NCI-H1105 treated with DMSO at 0.1 percent for 48 hours (cell line): ENCODE measurements at places on chromosomes 12 and 14.

- DNase-seq, result no peak
Measured at GRCh38 chr14:22338381-22338780, 250.6 kb downstream of the DAD1 start.

- no peak for DNase-seq
Measured at GRCh38 chr14:31935391-31935790, 141.7 kb upstream of the ARHGAP5 start.

DNA sequence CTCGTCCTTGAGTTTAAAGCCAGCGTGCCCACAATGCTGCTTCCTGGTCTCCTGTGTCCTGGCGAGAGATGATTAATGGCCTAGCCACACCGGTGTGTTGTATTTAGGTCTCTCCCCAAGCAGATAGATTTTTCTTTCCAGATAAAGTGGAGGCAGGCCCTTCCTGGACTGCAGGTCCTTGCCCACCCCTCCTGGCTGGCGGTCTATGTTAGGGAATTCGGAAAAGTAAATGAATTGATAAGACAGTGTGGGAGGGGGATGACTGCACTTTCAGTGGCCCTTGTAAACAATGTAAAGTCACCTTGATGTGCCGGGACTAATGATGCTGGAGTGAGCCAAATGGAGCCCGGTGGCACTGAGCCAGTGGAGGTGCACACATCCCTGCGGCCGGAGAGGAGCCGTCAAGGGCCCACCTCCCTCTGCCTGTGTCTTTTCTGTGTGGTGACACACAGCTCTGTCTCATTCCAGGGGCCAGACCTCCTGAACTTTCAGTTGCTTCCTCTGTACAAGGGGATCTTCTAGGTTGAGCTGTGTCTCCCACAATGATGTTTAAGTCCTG lies 70.6 kb upstream of the ESRRB start:
- DNase-seq, result no peak

- no peak for DNase-seq
Measured at GRCh38 chr12:91434081-91434480, 251.5 kb upstream of the DCN start.

DNA sequence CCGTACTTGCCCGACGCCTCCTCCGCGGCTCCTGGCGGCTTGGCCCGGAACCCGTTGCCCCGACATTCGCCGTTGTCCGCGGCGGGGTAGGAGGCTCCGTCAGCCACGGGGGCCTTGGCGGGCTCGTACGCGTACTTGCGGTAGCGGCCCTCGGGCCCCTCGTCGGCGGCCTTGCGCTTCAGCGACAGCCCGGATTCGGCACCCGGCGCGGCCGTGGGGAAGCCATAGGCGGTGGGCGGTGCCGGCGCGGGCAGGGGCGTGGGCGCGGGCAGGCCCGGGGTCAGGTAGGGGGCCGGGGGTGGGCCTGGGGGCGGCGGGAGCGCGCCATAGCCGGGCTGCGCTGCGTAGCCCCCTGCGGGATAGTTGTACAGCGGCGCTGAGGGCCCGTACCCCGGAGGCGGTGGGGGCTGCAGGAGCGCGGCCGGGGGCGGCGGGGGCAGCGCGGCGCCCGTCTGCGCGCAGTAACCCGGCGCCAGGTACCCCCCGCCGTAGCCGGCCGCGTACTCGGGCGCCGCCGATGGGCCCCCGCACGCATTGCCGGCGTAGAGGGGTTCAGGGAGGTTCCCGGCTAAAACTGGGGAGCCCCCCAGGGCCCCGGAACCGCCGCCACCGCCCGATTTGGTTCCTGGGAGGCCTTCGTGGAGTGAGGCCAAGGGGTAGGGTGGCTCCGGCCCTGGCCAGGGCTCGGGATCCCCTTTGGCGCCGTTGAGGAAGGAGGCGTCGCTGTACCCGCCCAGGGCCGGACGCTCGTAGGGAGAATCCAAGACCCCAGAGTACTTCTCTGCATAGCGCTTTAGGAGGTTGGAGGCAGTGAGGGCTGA lies 26.9 kb downstream of the FIGNL2 start:
- DNase-seq, result no peak

DNA sequence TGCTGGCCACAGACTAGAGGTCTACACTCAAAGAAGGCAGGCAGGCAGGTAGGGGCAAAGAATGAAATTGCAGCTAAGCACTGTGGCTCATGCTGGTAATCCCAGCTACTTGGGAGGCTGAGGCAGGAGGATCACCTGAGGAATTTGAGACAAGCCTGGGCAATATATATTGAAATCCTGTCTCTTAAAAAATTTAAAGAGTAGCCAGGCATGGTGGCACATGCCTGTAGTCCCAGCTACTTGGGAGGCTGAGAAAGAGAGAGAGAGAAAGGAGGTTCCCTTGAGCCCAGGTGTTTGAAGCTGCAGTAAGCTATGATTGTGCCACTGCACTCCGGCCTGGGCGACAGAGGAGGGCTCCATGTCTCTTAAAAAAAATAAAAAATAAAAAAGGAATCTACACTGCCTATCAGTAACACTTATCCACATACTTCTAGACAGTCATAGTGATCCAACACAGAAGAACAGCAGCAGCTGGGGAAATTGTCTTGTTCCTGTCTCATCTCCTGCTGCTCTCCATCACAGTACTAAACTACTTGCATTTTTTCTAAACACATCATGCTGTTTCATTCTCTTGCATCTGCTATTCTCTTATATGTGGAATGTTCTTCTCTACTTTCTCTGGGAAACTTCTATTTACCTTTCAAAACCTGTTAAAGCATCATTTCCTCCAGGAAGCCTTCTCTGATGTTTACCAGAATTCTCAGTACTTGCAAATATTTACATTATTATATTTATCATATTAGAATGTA lies 57.2 kb downstream of the ATF7 start:
- DNase-seq, result no peak

GRCh38 chr12:89732522-89732921 lies 23.9 kb upstream of the ATP2B1 start:
- no peak for DNase-seq

GRCh38 chr12:124938587-124938986 lies 24.1 kb upstream of the UBC start:
- no peak for DNase-seq

DNA sequence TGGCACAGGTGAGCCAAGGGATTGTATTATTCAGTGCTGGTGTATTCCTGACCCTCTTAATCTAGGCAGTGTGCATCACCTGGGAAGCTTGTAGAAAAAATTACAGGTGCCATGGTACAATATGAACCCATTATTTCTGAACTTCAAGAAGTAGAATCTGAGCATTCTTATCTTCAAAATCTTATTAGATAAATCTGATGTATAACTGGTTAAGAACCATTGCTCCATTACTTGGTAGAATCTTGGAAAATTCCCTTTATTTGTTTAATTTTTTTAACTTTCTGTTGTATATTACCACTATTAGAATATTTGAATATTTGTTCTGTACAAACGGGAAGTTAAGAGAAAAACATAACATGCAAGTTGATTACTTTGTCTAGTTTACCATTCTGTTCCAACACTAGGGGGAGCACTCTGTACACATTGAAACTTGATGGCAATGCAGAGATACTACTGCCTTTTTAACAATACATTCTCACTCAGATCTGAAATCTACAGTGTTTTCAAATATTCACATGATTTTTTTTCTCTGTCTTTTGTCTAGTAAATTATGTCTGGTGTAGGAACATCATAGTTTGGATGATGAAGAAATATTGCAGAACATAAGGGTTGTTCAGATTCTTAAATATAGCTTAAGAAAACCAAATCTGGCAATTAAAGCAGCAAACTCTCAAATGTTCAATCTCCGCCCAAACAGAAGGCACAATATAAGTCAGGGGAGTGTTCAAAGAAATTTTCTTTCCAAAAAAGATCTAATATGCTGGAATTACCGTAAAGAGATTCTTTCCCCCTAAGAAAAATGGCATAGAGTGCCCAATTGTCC lies 196.6 kb downstream of the PCNX1 start:
- DNase-seq, result peak; percentile 51

- DNase-seq, result no peak
Measured at GRCh38 chr12:55063291-55063690, 43.5 kb downstream of the NEUROD4 start.

DNA sequence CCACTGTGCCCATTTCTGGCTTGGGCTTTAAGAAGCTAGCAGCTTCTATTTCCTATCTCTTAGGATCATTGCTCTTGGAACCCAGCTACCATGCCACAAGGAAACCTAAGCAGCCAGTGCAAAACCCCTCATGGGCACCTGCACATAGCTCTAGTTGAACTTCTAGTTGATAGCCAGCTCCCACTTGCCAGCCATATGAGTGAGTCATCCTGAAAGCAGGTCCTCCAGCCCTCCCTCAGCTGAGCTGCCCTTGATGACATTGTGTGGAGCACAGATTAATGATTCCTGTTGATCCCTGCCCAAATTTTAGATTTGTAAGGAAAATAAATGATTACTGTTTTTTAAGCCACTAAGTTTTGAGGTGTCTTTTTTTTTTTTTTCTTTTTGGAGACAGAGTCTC lies 234.2 kb upstream of the FBXO33 start:
- DNase-seq, result no peak

GRCh38 chr14:56124327-56124726 lies 6.1 kb downstream of the PELI2 start:
- DNase-seq, result no peak

GRCh38 chr12:95006206-95006605 lies 2.7 kb upstream of the NDUFA12 start:
- DNase-seq, result no peak

GRCh38 chr12:115598871-115599811 lies 678.4 kb downstream of the MED13L start:
- DNase-seq, result peak; percentile 97

DNA sequence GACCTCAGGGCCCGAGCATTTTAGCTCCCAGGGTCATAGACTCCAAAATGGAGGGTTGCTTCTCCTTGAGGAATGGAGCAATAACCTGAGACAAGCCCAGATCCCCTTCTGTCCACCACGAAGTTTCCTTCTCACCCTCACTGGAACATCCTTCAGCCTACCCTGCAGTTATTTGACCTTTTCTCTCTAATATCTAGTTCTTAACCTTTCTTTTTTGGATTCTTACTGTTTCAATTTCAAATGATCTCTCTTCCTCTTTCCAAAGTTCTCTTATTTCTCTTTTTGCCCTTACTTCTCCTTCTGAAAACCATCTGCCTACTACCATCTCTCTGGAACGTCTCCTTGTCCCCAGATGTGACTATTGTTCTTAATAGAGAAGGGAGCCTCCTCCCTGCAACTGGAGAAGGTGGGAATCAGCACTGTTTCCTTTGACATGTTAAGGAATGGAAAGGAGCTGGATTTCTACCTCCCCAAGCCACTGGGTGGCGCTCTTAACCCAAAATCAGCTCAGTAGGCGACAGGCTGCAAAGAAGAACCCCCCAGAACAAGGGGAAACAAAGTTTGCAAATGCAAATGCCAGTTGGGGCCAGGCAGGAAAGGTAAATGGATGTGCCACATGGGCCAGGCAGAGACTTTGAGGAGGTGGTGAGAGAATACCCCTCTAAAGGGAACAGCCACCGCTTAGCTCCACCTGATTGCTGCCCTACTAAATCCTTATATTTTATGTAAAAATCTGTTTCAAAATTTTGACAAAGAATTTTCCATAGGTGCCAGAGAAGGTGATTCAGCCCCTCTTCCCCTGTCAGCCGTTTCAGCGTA lies 22.4 kb upstream of the PDE1B start:
- DNase-seq, result peak; percentile 3

- DNase-seq, result no peak
Measured at GRCh38 chr14:34113005-34113511, 162.2 kb upstream of the EGLN3 start.

DNA sequence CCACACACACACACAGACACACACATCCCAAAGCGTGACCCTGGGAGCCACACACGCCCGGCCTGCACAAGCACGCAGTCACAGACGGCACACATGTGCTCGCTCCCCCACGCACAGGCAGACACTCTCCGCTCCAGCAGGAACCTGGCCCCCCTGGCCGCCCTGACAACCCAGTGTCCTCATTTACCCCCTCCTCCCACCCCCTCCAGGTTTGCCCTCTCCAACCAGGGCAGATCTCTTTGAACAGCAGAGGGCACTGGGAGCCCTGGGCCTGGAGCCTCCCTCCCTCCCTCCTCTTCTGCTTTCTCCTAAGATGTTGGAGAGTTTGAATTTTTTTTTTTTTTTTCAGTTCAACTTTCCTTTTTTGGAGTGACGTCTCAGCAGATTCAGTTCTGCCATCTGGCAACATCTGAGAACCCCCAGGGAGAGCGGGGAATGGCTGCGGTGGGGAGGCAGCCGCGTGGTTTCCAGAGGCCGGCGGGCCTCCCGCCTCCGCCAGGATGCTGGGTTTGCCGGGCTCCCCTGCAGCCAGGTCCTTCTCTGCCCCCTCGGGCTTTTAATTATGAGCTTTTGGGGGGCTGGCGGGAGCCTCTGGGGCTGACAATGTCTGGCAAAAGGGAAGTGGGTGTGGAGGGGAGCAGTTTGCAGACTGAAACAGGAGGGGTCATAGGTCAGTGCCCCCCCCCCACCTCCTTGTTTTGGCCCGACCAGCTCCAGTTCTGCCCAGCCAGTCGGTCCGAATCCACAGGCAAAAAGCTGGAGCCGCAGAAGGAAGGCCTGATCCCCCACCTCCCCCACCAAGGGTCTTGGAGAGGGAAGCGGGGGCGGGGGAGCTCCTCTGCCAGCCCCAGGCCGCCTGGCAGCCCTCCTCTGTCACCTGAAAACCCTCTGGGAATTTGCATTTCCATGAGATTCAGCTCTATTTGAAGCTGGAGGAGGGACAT lies 1.3 kb upstream of the NCOR2 start:
- DNase-seq, result no peak

- DNase-seq, result no peak
Measured at GRCh38 chr14:103188810-103189480, 65.7 kb downstream of the TNFAIP2 start.

DNA sequence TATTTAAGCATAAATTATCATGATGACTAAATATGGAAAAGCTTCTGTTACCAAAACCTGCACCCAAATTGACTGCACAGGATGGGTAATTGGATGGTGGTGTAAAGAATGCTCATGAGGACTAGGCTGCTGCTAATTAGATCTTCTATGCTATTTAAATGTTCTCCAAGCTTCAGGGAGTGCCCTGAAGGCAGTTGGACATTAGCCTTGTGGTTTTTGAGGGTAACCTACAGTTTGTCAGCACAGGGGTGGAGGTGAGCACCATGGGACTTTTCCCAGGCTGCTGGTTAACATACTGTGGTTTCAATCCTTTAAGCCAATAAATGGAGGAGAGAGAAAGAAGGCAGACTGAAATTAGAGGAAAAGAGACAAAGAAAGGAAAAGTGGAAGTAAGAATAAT lies 145.0 kb downstream of the WIF1 start:
- DNase-seq, result no peak

- DNase-seq, result no peak
Measured at GRCh38 chr12:17763366-17763765, 326.6 kb downstream of the RERGL start.
